ENCODE measurements at places on chromosomes 2 and 18.

- DNase-seq = no peak
Measured at GRCh38 chr2:138476940-138477339, 24.6 kb upstream of the SPOPL start.

- no peak for DNase-seq
Measured at GRCh38 chr18:10210057-10210633, 244.3 kb upstream of the APCDD1 start.

GRCh38 chr2:167626301-167626700 is 621.1 kb downstream of the STK39 start:
- DNase-seq = no peak

GRCh38 chr18:62209046-62209445 is 22.0 kb downstream of the RELCH start:
- DNase-seq = no peak

GRCh38 chr2:207469943-207470729 is 59.6 kb upstream of the CREB1 start:
- no peak for DNase-seq

- no peak for DNase-seq
Measured at GRCh38 chr2:40639320-40639719, 187.4 kb upstream of the SLC8A1 start.

DNA sequence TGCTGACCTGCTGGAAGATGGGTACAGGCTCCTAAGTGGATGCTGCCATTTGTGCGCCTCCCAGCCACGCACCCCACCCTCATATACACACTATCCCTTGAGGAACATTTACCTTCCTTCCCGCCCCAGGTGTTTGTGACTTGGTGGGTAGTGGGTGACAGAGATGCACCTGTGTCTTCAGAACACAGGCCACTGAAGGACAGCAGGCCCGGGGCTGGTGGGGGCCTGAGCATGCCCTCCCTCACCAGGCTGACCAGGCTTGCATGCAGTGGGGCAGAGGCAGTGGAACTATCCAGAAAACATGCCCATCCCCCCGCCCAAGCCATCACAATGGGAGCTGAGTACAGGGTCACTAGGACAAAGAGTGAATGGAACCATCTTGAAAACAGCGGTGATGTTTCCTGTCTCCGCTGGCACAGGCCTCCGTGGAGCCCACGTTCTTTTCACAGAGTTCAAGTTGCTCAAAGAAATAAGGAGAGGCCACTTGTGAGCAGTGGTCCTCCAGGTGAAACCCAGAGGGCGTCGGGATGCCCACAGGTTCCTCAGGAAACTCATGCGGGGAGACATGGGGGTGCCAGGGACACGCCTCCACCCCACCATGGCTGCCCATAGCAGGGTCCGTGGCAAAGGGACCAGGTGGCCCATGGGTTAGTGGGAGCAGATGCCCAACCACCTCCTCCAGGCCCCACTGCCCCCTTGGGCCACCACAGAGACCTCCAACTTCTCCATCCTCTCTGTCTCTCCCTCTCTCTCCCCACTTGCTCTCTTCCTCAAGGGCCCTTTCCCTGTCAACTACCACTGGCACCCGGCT is 90.9 kb downstream of the MALT1 start:
- DNase-seq = no peak

All from stimulated activated CD8-positive, alpha-beta memory T cell treated with anti-CD3 and anti-CD28 coated beads, Interleukin-7, amount 100 ng/mL, for 48 hours (primary cell).